ENCODE measurements at places on chromosomes 3 and 15. TPM values are rescaled to one million over a fixed set of nuclear protein-coding genes. Genes with fewer than 3 reads are reported as not detected.

ITPR1 gene
- total RNA-seq = 80.2 TPM

WHAMM gene
- total RNA-seq = 10.8 TPM

NKTR gene
- 75.6 TPM for total RNA-seq

- no peak for DNase-seq
Observed at GRCh38 chr3:157559401-157559800, 56.2 kb upstream of the VEPH1 start.

DNA sequence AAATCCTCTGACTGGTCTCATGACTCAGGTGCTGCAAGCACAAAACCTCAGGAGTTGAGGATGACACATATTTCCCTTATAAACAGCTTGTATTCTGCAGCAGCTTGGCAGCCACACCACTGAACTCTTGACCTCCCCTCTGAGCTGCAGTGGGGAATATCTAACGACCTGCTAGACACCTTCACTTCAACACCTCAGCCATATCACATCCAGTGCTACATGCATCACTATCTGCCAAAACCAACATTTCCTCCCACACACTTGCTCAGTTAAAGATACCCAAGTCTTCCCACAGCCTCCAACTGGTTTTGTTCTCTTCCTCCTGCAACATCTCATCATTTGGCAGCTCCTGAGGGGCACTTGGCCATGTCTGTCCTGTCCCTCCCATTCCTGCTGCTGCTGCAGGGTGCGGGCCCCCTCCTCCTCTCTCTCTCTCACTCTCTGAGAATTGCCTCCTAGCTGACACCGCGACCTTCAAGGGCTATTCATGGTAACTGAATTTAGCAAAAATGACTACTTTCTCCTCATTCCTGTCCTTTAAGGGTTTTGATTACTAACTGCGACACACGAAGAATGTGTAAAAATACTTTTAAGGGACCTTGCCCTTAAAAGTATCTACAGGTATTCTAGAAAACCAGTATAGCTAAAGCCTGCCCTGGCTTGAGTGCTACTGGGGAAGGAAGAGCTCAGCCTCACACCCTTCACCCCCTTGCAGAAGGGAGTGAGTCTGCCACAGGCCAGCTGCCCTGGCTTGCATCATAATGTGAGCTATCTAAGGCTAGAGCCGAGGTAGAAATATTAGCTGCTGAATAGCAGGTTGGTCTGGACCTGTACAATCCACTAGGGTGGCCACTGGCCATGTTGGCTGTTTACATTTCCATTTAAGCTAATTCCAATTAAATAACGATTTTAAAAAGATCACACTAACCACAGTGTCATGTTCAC lies 5.0 kb upstream of the CCR9 start:
- DNase-seq = no peak

- no peak for DNase-seq
Observed at GRCh38 chr3:56783644-56784447, 17.9 kb downstream of the ARHGEF3 start.
